ENCODE measurements at places on chromosomes 6 and 20.

GRCh38 chr20:52166150-52166549 is 25.4 kb downstream of the ZFP64 start:
- DNase-seq = no peak

GRCh38 chr6:123629258-123629941 is 7.3 kb downstream of the TRDN start:
- DNase-seq = no peak

DNA sequence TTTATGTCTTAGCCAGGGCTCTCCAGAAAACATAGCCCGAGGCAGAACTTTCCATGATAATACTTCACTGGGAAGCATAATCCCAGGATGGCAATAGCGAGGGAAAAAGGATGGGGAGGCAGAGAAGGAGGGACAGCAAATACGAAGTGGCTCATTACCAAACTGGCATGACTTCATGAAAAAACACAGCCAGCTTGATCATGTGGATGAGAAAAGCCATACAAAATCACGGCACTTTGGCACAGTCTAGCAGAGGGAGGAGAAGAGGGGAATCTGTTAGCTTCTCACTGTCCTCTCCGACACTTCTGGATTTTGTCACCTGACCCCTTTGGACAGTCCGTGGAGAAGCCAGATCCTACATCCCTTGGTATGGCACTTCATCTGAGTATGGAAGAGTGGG is 212.5 kb upstream of the GRIK2 start:
- DNase-seq = no peak

GRCh38 chr6:111971181-111971841 is 82.6 kb upstream of the CCN6 start:
- DNase-seq = no peak

DNA sequence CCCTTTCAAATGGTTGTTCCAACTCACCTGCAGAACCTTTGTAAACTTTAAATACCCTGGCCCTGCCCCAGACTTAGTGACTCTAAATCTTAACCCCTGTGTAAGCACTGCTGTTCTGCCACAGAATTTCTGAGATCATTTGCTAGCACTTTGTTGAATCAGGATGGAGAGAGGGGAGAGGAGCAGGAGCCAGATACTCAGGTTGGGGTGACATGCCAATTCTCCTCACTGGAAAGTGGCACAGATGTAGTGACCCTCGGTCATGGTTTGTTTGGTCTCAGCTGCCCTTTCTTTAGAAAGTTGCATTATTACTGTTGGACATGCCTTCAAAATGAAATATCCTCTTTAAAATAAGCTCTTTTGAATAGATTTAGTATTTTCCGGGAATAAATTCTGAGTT is 168.0 kb downstream of the ZFAND3 start:
- DNase-seq = no peak

DNA sequence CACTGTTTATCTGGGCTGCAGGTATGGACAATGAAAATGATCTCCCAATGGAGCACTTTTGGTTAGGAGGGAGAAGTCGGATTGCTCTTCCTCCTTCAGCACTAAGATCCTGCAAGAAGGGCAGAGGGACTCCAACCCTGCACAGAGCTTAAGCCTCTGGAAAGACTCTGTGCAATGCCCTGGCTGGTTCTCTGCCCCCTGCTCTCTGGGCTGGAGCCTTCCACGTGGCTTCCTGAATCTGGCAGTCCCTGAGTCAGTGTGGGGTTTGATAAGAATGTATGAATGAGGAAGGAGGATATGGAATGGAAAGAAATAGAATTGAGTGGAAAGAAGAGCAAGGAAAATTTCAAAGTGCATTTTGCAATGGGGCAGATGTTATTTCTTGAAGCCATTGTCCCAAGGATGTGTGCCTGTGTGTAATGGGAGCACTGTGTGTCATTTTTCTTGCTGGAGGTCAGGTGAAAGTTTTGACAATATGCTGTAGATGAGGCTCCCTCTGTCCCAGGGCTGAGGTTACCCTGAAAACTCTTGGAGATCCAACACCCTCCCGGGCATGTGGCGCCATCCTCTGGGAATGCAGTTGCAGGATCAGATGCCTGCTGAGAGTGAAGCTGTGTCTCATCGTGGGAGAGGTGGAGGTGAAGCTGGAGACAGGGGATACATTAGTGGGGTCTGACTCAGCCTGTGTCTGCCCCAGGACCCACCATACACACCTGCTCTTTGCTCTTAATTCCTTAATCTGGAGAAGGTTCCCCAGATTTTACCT is 16.3 kb upstream of the CST9L start:
- no peak for DNase-seq

DNA sequence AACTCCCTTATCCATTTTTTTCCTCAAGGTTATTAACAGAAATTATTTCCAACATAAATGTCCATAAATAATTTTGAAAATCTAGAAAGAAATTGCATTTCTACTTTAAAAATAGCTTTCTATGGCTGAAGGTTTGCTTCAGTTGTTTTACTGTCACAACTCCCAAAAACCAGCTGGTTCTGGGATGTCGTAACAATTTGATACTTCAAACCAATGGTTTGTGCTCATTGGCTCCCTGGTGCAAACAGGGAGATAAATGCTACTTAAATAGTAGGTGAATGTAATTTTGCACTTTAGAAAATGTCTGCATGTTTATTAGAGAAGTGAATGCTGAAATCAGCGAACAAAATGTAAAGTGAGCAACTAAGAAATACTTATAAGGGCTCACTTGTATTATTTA is 31.1 kb downstream of the LAMA2 start:
- no peak for DNase-seq

DNA sequence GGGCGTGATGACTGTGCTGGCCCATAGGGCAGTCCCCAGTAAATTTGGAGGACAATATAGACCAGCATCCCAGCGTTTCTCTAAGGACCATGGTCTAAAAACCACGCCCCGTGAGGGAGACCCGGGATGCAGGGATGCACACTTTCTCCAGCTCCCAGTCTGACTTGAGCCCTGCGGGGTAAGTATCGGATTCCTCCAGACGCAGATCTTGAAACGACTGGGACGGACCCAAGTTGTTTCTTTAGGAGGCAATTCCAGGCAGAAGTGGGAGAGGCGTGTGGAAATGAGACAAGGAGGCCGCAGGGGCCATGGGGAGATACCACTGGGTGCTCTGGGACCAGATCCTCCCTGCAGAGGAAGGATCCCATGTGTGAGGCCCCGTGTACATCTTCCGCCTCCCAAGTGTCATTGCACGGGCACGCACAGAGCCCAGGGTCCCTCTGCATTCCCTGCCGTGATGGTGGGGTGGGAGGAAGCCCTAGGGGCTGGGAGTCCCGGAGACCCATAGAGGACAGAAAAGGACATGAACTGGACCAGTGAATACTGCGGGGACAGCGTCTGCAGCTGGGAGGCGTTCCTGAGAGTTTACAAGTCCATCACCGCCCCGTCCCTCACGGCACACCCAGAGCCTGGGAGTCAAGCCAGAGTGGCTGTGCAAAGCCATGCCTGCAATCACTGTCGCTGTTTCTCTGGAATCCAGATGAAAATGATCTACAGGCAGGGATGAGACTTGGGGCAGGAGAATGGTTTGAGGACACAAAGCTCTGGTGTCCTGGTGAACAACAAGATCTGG is 522.9 kb downstream of the CDH26 start:
- no peak for DNase-seq

DNA sequence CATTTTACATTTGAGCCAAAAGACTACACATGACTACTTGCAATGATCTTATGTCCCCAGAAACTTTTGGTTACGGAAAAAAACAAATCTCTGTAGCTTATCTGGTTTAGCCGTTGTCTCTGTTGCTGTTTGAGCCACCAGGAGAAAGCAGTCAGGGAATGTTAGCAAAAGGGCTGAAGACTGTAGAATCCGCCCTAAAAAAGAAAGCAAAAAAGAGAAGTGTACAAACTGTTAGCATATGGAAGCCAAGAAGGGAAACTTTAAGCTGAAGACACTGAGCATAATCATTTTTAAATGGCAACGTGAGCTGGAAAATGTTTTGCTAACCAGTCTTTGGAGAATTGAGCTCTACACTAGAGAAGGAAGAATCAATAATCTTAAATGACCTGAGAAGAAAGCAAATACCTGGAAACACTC is 69.9 kb upstream of the MYLIP start:
- no peak for DNase-seq

- no peak for DNase-seq
Measured at GRCh38 chr6:39386487-39386886, 64.0 kb upstream of the KCNK16 start.

DNA sequence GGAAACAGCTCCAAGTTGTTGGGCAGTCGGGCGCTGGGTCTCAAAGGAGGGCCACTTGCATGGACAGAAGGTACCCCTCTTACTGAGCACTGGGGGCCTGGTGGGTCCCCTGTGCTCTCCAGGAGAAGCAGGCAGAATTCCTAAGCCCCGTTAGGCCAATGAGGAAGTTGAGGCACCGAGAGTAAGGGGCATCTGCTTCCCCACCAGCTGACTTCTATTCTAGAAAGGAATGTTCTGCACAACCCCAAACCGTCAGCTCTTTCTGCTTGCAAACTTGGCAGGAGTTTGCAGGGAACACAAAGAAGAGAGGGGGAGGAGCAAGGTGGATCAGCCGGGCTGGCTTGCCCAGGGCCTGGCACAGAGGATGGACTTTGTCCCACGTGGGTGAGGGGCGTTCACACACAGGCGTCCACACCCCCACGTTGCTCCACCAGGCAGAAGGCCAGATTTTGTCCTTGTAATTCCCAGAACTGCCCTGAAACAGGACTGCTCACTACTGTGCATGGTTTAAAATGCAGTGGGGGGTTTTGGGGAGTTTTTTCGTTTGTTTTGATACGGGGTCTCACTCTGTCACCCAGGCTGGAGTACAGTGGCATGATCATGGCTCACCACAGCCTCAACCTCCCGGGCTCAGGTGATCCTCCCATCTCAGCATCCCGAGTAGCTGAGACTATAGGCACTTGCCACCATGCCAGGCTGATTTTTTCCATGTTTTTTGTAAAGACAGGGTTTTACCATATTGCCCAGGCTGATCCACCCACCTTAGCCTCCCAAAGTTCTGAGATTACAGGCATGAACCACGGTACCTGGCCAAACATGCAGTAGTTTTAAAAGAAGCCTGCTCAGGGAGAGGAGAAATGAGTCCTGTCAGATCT is 93.3 kb downstream of the SNX5 start:
- peak; percentile 67 for DNase-seq

DNA sequence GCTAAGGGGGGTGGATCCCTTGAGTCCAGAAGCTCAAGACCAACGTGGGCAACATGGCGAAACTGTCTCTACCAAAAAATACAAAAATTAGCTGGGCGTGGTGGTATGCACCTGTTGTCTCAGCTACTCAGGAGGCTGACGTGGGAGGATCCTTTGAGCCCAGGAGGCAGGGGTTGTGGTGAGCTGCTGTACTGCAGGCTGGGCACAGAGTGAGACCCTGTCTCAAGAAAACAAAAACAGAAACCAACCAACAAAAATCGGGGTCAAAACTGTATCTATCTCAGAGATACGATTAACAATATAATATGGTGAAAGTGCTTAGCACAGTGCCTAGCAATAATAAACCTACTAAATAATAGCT is 20.7 kb upstream of the BCAS1 start:
- DNase-seq = no peak

DNA sequence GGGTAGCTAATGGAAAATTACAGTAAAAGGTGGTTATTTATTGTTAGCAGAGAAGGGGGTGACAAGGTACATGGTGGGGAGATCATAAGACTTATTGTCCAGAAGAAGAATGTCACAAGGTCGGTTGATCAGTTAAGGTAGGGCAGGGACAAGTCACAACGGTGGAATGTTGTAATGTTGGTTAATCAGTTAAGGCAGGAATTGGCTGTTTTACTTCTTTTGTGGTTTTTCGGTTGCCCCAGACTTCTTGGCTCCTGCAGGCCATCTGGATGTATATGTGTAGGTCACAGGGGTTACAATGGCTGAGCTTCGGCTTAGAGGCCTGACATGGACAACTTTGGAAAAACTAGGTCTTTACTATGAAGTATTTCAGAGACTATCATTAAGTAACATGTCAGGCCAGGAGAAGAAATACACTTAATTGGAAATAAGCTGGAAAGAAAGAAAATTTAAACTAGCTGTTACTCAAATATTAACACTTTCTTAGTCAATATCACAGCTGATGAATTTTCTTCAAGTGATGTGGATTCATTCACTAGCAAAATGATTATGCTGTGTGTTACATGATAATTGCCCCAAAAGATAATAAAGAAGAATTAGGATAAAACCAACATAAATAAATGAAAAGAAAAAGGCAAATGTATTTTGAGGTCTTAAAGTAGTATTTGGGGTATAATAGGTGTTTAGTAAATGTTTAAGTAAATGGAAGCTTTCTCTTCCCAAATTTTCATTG is 4.4 kb downstream of the AIG1 start:
- DNase-seq = peak; percentile 27

GRCh38 chr6:168851460-168852375 is 401.9 kb downstream of the THBS2 start:
- DNase-seq = peak; percentile 8

DNA sequence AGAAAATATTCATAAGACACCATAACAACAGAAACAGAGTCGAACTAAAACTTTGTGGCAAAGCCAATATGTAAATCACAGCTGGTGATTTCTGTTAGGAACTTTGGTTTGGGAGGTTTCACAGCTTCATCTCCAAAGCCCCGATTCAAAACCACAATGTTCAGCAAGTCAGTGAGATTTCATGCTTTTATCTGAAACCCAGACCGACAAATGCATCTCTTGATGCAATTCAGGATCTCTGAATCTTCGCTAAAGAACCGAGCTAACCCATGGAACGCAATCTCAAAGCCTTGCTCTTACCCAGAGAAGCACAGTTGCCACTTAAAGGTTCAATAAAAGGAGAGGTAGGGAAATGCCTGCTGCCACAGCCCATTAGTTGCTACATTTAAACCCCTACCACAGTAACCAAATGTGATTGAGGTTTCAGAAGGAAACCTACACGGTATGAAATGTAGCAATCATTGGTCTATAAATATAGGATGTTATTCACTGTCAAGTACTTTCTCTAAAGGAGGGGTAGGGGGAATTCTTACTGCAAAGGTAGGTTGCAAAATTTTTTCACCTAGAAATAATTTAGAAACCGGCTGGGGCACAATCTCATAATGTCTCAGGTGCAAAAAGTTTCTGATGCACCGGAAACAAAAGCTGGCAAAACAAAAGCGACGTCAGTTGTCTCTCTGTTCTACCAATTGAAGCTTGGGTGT is 381.0 kb upstream of the ARID1B start:
- DNase-seq = no peak

DNA sequence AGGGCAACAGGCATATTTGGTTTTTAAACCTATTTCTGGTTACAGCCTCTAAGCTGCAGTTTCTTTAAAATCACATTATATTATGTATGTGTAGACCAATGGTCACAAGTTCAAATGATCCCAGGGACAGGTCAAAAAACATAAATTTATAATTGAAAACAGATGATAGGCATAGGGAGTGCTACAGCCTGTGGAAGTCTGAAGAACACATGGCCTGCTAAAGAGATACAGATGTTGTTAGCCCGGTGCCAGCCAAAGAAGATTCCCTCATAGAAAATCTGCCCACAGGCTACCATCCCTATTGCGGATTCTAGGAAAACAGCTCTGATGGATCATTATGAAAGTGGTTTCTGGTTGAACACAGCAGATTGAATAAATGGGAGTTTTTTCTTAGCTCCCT is 65.3 kb downstream of the NRSN1 start:
- DNase-seq = no peak

- DNase-seq = no peak
Measured at GRCh38 chr20:34401741-34402455, 38.8 kb downstream of the ITCH start.

Measured in fibroblast of skin of right quadriceps (primary cell).